ENCODE measurements at places on chromosomes 3 and 15.

DNA sequence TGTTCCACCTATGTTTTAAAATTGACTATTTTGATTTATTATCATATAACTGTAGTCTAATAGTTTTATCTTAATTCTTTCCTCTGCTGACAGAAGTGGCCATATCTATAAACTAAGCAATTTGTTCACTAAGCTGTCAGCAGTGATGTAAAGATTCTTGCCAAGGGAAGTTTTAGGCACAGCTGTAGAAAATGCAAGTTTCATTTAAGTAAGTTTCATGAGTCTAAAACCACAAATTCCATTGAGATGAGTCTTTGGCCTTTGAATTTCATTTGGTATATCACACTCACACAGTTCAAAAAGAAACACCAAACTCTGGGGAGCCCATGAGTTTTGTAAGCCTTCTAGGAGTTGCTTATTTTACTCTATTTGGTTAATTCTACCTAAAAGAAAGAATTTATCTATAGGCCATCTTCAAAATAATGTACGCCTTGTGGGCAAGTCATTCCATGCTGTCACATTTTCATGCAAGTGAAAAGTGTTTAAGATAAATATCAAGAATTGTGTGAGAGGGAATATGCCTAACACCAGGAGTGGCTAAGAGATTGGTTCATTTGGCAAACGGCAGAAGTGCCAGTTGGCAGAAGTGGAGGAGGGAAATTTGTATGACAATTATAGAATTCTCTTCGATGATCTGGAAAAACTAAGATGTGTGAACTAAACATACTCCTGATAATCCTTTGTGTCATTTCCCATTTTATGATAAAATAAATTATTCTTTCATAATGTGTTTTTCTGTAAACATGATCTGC lies 292.9 kb downstream of the ZIC4 start:
- DNase-seq, result no peak

- DNase-seq, result no peak
These were observed 156.0 kb upstream of the SMAD3 start for GRCh38 chr15:66909381-66909890.

DNA sequence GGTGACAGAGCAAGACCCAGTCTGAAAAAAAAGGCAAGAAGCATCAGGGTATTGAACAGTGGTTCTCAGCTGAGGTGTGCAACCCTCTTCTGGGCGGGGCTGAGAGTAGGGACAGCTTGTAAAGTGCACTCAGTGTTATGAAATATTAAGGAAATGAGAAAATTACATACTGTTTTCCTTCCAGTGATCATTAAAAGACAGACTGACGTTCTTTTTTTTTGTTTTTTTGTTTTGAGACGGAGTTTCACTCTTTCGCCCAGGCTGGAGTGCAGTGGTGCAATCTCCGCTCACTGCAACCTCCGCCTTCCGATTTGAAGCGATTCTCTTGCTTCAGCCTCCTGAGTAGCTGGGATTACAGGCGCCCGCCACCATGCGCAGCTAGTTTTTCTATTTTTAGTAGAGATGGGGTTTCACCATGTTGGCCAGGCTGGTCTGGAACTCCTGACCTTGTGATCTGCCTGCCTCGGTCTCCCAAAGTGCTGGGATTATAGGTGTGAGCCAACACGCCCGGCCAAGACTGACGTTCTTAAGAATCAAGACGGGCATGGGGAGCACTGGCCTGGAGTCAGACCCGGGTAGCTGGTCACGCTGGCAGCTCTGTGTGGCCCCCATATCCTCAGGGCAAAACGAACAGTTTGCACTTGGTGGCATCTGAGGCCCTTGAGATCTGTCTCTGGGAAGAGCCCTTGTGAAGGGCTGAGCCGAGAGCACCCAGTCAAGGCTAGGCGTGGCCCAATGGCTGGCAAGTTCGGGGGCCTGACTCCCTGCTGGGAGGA lies 11.4 kb downstream of the MAN2A2 start:
- no peak for DNase-seq

- no peak for DNase-seq
These were observed 293.8 kb downstream of the CHST2 start for GRCh38 chr3:143413372-143413771.

DNA sequence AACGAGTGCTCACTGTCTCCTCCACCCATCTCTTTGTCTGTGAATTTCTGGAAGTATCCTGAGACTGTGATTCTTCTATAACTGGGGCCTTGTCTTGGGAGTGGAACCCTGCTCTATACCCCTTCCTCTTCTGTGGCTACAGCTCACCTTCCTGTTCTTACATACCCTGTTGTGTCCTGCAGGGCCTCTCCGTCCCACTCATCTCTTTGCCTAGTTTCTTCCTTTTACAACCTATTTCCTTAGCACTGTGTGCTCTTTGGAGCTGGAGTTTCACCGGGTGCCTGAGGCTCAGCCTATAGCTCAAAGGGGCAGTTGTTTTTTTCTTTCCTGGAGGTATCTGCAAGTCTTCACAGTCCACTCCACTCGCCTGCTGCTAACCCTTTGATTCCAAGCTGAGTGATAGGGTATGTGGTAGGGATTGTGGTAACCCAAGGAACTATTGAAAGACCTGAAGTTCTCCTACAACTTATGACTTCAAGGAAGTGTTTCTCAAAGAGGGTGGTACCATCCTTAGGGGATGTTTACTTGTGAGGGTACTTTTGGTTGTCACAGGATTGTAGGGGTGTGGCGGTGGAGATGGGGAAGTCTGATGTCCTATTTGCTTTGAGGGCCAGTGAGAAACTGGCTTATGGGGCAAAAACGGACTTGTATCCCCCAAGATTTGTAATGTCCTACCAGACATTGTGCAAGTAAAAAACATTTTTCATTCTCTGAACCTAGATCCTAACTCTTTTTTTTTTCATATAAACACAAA lies 66.6 kb upstream of the ARL8B start:
- DNase-seq, result no peak

DNA sequence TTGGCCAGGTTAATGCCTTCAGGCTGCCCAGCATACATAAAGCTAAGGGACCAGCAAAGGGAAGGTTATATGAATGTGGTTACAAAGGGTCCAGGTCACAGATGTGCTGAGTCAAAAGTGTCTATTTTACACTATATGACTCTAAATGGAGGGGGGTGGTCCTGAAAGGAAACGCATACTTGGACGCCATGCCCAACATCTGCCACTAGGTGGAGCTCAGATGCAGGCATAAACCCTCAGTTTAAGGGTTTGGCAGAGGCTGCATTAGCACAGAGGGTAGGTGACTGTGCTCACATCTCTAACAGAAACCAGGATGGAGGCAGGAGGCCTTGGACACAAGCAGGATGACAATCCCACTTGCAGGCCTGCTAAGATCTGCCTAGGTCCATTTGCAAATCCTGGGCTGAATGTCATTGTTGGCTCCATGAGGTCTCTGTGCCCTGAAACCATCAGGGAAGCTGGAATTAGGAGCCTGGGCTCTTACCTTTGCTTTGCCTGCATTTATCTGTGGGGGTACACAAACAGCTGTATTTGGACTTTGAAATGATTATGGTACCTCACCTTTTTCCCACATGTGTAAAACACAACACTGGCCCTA lies 55.8 kb downstream of the ZNF621 start:
- DNase-seq, result peak; percentile 51

DNA sequence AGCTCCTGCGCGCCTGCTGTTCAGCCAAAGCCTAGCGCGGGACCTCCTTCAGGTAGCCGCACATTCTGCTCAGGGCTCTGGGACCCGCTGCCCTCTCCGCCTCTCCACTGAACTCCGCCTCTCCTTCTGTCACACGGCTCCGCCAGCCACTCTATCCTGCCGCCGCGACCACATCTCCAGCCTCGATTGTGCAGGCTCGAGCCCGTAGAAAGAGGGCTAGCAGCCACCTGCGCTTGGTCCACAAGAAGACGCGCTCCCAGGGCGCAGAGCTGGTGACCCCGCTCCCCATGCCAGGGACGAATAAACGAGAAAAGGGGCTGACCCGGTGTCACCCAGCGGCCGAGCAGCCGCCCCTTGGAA lies 1.1 kb upstream of the VIPR1 start:
- DNase-seq, result no peak

DNA sequence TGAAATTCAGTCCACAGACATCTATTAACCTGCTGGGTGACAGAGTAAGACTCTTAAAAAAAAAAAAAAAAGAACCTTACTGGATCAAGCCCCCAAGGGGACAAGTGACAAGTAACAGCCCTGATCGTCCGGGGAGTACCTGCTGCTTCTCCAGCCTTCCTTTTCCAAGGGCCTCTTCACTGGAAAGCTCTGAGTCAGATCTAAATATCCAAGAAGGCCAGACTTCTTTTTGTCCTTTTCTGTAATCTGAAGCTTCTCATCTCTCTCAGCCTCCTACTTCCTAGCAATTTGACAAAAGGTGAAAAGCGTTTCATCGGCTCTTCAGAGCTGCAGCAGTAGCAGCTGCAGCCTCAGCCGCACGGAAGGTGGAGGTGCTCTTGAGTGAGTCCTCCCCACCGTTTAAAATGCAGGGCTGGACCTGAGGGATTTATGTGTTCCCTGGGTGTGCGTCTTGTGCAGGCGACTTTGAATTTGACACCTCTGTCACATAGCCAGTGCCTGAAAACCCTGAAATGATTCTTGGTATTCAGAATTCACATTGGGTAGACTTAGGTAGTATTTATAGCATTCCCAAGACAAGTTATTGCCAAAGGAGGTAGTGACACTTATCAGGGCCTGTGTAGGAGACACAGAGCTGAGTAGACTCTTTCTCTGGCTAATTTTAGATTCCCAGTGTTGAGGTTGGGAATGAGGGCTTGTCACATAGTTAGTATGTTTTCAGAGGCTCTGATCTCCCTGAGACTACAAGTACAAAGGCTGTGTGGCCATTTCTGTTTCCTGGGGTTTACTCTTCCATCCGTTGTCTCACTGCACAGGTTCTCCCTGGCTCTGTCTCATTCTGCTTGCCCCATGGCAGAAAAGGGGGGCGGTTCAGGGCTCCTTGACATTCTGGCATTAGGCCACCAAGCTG lies 291.2 kb upstream of the C2CD4B start:
- no peak for DNase-seq

GRCh38 chr15:79004336-79004735 lies 59.5 kb upstream of the CTSH start:
- DNase-seq, result no peak

DNA sequence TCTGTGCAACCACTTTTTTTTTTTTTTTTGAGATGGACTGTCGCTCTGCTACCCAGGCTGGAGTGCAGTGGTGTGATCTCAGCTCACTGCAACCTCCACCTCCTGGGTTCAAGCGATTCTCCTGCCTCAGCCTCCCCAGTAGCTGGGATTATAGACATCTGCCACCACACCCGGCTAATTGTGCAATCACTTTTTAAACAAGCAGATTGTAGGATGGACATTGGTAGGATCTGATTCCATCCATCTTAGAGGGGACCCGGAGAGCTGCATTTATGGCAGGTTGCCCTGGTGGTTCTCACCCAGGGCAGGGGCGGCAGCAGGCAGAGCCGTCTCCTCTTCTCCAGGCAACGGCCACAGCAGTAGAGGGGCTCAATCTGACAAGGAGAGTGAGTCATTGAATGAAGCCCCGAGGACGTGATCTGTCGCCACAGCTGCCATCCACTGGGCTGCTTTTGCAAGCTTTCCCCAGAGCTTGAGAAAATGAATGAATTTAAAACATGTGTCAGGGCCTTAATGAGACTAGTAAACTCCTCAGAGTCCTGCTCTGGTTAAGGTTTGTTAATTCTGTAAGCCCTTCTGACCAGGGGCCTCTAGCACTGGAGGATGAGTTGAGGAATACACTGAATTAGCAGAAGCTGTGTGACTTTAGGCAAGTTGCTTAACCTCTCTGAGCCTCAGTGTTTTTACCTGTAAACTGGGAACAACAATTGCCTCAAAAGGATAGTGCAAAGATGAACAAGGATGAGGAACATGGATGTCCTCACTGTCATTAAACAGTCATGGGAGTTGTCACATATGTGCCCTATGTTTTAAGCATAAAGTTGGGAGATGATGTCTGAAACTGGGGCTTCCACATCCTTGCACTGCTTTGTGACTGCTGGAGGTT lies 129.1 kb downstream of the ASB7 start:
- no peak for DNase-seq

DNA sequence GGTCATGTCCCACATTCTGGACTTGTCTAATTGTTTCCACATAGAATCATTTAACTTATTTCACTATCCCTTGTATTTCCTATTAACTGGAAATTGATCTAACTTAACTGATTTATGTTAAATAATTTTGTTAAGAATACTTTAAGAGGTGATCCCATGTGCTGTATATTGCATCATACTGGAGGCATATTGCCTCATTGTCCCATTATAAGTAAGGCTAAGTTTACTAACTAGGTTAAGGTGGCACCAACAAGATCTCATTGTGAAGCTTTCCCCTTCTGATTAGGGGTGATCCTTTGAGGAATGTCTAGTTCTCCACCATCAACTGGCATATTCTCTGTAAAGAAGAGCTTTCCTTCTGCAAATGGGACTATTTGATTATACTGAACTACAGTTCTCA lies 24.4 kb downstream of the MAP1A start:
- DNase-seq, result no peak

DNA sequence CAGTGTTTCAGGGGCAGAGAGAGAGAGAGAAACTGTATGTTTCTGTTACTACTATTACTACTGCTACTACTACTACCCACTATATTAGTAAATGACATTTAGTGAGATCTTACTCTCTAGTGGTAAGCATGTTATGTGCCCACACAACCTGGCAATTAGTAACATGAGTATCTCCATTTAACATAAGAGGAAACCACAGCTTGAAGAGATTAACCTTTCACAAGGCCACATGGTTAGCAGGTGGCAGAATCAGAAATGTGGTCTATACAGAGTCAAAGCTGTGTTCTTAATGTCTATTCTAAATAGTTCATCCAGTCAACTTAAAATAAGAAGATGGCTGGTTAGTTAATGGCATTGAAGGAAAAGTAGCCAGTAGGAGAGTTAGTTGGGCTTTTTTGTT lies 961.6 kb downstream of the MCTP2 start:
- no peak for DNase-seq

- no peak for DNase-seq
These were observed 15.8 kb upstream of the THUMPD3 start for GRCh38 chr3:9347081-9347480.

DNA sequence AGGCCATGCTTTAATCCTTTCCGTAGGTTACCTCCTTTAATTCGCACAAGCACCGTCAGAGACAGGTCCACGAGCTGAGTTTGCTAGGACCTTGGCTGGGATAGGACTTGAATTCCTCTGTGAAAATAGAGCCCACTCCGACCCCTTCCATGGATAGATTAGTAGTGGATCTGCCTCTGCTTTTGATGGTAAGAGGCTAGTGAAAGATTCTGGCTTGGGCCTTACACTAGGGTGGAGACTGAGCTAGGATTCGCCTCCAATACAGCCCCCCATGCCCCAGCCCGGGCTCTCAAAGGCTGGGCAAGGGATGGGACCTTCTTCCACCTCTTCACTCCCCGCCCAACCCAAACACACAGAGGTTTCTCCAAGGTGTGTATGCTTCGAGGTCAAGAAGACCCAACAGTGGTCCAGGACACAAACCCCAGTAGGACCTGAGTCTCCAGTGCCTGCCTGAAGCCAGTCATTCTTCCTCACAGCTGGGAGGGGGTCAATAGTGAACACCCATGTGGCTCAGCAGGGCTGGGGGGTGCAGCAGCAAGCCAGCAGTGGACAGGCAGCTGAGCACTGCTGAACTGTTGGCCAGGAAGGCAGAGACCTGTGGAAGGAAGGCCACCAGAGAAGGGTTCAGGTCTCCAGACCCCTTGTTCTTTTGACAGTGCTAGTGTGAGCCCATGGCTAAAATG lies 75.7 kb downstream of the SPSB4 start:
- no peak for DNase-seq
